ENCODE measurements at places on chromosomes 3 and 15.

DNA sequence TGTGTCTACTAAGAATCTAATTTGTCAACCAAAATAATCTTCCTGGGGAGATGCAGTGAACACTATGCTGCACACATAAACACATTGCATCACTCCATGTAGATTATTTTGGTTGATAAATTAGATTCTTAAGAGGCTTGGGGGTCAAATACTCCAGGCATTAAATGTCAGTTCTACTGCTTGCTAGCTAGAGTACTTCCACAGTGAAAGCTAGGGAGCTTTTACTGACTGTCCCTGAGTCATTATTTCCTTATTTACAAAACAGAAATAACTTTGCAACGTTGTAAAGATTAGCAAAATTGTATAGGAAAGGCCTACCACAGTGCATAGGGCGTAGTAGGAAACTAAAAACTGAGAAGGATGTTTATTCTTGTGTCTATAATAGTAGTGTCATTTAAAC lies 12.9 kb upstream of the TMC3 start:
- DNase-seq: peak; percentile 8

DNA sequence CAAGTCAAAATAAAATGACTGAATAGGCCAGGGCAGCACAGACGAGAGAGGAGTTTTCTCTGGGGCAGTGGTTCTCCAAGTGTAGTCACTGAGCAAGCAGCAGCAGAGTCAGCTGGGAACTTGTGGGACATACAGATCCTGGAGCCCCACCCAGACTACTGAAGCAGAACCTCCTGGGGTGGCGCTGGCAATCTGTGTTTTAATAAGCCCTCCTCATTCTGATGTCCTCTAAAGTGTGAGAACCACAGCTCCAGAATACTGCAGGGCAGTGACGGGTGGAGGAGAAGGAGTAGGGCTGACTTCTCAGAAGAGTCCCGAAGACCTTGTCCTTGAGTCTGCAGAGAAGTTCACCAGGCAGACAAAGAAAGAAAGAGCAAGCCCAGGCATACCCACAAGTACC lies 251.3 kb upstream of the HES1 start:
- DNase-seq: no peak

DNA sequence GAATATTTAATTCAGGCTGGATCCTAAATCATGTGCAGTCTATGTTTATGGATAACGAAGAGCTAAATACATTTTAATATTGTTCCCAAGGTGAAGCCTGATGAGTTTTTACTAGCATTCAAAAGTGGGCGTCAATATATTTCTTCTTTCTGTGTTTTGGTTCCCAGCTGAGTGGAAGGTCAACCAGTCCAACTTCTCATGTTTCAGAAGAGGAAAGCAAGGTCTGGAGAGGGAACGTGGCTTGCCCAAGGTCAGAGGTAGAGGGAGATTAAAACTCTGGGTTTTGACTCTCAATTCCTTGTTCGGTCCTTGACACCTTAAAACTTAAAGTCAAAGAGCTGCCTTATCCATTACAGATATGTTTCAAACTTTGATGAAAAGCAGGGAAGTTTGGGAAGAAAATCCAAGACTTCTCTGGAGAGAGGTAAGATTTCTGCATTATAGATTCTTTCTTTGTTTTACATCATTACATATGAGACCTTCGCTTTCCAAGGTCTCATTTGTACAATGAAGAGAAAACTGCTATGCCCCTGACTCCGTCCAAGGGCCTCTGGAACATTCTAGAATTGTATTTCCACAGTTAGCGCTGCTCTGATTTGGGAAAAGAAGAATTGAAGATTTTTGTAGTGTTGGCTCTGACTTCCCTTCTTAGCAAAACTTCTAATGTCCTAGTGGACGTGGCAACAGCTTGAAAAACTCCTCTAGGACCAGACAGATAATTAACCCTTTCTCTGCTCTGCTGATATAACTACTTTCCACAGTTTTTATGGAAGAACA lies 57.7 kb upstream of the HES1 start:
- DNase-seq: no peak

- DNase-seq: no peak
Observed at GRCh38 chr15:80828796-80829195, 49.6 kb downstream of the CEMIP start.

GRCh38 chr3:128100638-128101037 lies 23.0 kb downstream of the RUVBL1 start:
- DNase-seq: no peak

DNA sequence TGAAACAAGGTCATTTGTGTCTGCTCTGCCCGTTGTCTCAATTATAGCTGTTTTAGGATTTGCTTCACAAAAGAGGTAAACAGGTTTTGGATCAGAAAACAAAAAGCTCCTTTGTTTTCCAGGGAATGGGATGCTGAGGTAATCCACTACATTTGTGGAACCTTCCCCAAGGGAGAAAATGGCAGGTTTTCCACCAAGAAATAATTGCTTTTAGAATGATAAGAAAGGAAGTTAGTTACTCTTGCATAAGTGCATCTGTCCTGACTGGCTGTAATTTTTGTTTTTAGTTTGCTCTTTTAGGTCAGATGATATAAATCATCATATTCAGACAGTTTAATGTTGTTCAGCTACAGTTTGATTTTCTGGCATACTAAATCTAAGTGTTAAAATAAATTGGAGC lies 198.5 kb upstream of the COL8A1 start:
- no peak for DNase-seq

DNA sequence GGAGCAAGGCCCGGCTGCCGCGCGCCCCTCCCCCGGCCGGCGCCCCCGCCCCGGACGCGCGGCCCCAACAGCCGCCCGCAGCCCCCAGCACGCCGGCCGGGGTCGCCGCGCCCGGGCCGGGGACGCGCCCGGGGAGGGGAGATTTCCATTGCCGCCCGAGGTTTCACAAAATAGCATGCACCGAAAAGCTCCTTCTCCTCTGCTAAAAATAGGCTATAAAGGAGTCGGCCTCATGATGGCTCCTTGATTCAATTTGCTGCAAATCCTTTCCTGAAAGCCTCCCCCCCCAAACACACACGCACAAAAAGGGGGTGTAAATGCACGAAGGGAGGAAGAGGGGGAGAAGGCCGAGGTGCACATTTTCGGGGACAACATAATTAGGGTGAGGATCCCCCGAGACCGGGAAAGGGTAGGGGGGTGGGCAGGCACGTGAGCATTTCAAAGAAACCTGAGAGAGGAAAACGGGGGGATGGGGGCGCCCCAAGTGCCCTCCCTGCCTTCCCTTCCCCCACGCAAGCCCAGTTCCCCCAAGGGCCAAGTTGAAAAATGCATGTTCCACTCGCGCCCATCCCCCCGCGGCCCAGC lies 734 bp downstream of the TBL1XR1 start:
- peak; percentile 26 for DNase-seq

DNA sequence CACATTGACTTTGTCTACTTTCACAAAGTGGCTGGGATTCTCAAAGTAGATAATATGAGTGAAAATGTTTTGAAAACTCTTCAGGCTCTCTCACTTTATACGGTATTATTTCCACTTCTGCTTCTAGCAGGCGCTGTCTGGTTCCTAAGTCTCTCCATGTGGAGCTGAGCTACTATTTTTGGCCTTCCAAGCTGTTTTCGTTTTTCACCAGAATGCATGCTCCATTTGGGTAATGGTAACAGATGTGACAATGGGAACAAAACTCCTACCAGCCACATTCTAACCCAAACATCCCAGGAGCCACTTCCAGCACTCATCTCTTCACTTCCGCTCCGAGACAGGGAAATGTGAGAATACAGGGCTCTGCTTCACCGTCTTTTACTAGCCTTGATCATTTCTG lies 586.7 kb downstream of the NTRK3 start:
- DNase-seq: no peak

- DNase-seq: peak; percentile 58
Observed at GRCh38 chr3:111859061-111859973, at the start of gene PHLDB2. Gene PHLDB2, plus strand, starts transcription at chr3:111859265. Its CDS starts 24,813 bp downstream, at chr3:111884078.

DNA sequence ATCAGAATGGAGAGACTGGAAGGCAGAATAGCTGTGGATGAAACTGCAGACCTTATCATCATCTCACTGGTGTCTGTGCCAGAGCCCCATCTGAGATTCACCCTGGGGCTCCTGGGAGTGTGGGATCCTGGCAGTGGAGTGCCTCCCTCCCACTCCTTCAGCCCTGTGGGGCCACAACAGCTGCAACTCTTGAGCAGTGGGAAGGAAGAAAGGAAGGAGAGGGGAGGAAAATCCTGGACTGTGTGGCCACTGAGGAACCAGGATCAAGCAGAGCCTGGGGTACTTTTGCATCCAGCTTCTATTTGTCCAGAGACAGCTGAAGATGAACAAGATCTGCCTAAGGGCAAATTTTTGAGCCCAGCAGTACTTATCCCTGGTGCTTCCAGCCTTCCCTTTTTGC lies 13.1 kb upstream of the ALDH1A2 start:
- DNase-seq: no peak

- DNase-seq: no peak
Observed at GRCh38 chr3:139715166-139715565, 37.4 kb upstream of the NMNAT3 start.

Measured in kidney capillary endothelial cell (primary cell).